AG09319 (cell line): ENCODE measurements at places on chromosomes 11 and 22.

GRCh38 chr11:72010529-72011233 lies 12.0 kb downstream of the IL18BP start:
- no peak for DNase-seq

- DNase-seq = no peak
Observed at GRCh38 chr11:75849894-75850293, 34.9 kb downstream of the UVRAG start.

GRCh38 chr22:22558972-22559603 lies at the start of gene PRAME:
TSS of gene PRAME (minus strand) at chr22:22559265. CDS start at chr22:22556832, 2,433 bp downstream.
- no peak for DNase-seq

DNA sequence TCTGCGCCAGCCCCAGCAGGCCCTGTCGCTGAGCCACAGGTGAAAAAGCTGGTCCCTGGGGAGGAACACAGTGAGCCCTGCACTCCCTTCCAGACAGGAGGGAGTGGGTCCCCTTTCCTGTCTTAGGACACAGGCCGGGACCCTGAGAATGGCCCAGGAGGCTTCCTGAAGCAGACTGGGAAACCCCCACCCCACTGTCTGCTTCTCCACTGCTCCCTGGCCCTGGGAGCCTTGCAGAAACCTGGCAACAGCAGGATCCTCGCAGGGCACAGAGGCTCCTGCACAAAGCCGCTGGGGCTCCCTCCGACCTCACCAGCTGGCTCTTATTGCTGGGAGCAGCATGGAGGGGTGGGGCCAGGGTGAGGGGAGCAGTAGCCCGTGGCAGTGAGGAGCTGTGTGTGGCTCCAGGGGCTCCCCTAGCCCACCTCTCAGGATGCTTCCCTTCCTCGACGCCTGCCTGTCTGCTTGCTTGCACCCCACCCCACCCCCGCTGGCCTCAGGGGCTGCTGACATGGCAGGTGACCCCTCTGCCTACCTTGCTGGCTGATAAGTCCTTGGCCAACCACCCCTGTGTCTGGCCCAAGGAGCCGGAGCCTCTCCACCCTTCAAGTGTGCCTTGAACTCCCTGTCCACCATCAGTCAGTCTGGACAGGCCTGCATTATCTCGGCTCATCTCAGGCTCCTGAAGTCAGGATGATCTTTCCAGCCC lies 72.1 kb upstream of the KCNQ1OT1 start:
- no peak for DNase-seq

DNA sequence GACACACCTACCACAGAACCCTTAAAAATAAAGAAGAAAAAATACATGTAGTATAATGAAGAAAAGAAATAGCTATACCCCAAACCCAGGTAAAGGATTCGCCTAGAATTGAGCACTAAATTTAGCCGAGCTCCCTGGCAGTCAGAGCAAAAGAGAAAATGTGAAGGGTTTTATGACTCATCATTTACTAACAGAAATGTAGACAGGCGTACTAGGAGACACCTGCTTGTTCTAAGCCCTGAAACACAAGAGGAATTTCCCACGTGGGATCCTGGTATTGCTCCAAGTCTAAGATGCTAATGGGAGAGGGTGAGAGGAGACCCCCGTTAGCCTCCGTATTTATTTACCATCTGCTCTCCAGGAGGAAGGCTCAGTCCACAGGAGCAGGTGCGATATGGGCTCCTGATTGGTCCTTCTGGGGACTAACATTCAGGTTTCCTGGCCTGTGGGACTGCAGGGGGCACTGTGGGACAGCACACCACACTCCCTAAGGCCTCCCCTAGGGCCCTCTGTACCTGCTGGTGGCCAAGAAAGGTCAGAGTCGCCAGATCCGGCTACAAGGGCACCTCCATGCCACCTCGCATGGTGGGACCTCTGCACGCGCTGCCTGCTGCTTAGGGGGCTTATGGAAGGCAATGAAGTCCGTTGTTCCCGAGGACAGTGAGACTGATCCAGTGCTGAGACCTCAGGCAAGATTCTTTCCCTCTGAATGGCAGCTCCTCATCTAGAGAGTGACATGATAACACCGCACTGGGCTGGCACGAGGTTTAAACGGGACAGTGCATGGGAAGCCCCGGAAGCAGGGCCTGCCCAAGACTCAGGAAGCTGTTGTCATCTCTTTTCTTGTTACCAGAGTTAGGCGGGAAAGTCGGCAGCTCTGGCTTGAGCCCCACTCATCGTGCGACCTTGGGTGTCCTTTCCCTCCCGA lies 25.8 kb downstream of the KCNC1 start:
- peak; percentile 10 for DNase-seq

DNA sequence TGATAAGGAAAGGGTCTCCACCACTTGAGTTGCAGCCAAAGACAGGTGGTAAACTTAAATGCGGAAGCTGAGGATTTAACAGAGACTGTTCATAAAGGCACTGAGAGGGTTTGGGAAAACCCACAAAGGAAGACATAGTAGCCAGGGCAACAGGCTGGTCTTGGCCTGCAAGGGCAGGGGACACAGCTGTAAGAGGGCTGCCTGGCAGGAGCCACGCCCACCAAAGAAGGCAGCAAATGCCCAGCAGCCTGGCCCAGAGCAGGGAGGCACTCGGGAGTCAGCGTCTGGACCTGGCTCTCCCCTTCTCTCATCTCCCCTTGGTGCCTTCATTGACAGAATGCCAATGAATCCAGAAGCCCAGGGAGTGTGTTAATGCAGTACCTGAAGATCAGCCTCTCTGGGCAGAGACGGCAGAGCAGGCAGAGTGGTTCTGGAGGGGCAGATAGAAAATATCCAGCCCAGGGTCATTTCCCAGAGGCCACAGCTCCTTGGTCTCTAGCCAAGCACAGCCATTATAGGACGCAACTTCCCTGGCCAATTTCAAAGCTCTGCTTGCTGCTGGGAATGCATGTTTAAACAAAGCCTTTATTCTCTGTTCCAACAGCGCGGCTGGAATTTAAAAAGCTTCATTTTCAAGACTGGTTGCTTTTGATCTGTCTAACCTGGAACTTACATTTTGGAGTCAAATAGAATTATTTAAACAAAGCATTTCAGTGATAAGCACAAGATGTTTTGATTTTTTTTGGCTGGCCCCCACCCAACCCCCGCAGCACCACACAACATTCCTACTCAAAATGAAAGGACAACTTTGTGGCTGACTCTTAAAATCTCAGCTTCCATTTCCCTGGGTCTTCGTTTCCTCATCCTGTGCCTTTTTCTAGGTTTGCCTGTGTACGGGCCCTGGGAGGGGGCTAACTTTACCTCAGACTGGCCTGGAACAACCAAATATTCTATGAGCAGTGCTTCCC lies 125.6 kb upstream of the LMO1 start:
- DNase-seq = no peak

GRCh38 chr11:105046898-105047579 lies 1.9 kb upstream of the CARD16 start:
- DNase-seq = peak; percentile 97

DNA sequence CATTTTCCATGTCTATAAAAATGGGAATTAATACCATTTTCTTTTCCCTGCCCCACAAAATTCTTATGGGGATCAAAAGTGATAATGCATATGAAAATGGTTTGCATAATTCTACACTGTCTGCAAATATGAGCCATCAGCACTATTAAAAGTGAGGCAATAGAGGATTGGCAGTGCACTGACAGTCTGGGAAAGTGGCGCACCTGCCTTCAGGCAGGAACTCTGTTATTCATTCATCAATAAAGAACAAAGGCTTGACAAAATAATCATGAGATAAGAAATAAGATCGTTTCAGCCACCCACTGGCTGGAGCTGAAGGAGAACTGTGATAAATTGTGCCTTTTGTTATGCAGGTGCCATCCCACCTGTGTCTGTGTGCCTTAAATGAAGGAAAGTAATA lies 49.5 kb downstream of the ARFGAP2 start:
- no peak for DNase-seq

- DNase-seq = no peak
Observed at GRCh38 chr11:116927163-116927974, 89.9 kb upstream of the APOA1 start.

DNA sequence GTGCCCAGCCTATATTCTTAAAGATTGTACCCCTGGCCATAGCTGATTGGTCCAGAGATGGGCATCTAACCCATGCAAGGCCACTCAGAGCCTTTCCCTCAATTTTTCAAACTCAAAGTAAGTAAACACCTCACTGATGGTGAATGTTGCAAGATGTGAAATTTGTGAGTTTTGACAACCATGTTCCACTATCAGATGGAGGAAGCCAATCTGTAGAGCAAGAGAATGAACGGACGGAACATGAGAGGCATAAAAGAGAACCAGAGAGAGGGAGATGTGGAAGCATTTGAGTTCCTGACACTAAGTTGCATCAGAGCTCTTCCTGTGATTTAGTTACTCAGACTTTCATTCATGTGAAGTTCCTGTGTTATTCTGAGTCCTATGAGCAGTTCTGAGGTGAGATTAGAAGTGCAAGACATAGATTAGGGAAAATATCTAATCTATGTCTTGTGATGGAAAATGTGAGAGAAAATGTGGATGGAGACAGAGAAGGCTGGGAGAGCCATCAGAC lies 73.3 kb downstream of the PRSS23 start:
- DNase-seq = no peak

DNA sequence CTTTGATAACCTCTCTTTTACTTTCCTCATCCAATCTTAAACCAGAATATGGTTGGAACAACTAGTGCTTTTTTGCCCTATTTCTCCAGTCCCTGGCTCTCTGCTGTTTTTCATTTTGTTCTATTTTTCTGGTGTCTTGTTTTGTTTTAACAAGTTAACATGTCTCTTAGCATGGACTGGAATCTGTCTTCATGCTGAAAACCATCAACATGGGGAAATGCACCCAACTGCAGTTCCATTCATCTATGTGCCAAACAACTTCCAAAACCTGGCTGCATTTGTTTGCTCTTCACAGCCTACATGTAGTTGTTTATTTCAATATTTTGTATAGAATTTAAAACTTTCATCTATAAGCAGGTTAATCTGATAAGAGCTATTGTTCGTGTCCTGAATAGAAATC lies 46.8 kb upstream of the NOX4 start:
- DNase-seq = no peak

- no peak for DNase-seq
Observed at GRCh38 chr11:77789731-77790476, 30.6 kb downstream of the RSF1 start.

GRCh38 chr22:40479126-40479800 lies 108.9 kb downstream of the SGSM3 start:
- DNase-seq = no peak

GRCh38 chr22:46699091-46699490 lies 39.0 kb downstream of the CERK start:
- DNase-seq = no peak

DNA sequence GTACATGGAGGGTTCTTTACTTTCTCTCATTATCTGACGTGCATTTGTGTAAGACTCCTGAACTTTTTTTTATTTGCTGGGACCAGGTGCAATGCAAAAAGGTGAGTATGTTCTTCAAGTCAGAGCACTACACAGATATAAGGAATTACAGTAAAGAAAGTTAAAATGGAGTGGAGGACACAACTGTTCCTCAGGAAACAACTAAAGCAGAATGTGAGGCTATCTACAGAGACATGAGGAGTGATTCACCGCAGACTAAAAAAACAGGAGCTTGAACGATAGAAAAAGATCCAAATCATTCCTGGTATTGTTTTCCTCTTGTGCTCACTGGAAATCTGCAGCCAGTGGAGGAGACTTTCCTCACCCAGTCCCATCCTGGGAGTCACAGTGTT lies 106.2 kb downstream of the ABTB2 start:
- no peak for DNase-seq

DNA sequence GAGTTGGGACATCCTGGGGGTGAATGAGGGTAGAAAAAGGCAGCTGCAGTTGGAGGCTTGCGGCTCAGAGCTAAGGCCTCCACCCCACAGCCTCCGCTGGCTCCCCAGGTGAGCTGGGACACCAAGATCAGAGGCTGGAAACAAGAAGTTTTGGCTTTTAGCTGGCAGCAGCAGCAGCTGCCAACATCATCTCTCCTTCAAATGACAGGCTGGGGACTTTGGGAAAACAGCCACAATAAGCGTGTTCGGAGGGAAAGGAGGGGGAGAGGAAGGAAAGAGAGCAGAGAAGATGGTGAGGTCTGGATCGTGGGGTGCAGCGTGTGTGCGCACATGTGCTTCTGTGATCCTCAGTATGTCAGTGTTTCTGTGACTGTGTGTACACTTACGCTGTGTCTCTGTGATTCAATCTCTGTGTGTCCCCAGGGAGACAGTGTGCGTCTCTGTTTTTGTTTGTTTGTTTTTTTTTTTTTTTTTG lies 62.0 kb upstream of the RASD2 start:
- no peak for DNase-seq

- no peak for DNase-seq
Observed at GRCh38 chr11:101705972-101706371, 122.2 kb upstream of the TRPC6 start.

DNA sequence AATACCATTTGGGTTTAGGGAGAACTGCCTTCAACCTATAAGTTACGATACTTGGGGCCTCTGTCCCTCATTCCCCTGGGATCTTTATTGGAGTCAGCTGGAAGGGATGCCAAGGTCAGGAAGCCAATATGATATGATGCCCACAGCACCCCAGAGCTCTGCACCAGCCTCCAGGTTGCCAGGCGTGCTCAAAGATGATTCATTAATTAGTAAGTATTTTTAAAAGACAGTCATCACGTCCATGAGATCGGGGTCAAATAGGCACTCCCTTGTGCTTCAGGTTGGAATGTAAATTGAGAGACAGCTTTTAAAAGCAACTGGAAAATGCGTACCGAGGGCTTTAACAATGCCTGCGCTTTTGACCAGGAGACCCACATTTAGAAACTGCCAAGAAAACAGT lies 57.0 kb upstream of the CD5 start:
- DNase-seq = no peak

GRCh38 chr11:128165572-128165971 lies 421.8 kb downstream of the ETS1 start:
- DNase-seq = no peak

- DNase-seq = no peak
Observed at GRCh38 chr22:24483976-24484545, 11.1 kb upstream of the UPB1 start.

GRCh38 chr22:28348613-28349609 lies 330.7 kb downstream of the TTC28 start:
- no peak for DNase-seq

DNA sequence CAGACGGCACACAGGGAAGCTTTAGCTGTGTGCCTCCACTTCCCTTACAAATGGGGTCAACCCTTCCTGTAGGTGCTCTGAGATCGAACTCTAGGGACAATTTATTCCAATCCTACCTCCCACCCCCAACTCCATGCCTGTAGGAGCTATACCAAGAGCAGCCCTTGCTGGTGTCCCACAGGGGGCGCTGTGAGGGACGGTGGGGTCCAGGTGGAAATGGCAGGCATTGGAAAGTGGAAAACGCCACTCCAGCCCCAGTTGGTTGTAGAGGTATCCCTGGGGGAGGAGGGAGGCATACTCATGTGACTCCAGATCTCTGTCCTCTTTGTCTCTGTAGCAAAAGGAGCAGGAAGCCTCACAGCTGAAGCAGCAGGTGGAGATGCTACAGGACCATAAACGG lies 161.3 kb downstream of the MYO18B start:
- no peak for DNase-seq
